Activated CD4-positive, alpha-beta T cell treated with anti-CD3 and anti-CD28 coated beads for 36 hours (primary cell): ENCODE measurements at places on chromosomes 5 and 9. TPM values are rescaled to one million over a fixed set of nuclear protein-coding genes. Genes with fewer than 3 reads are reported as not detected.

The C5 gene
- 2.3 TPM for total RNA-seq

The OGN gene
- total RNA-seq, result not detected

The CDC20B gene
- not detected for total RNA-seq

The UBAP2 gene
- total RNA-seq, result 50.8 TPM

The NPDC1 gene
- 21.0 TPM for total RNA-seq

DNA sequence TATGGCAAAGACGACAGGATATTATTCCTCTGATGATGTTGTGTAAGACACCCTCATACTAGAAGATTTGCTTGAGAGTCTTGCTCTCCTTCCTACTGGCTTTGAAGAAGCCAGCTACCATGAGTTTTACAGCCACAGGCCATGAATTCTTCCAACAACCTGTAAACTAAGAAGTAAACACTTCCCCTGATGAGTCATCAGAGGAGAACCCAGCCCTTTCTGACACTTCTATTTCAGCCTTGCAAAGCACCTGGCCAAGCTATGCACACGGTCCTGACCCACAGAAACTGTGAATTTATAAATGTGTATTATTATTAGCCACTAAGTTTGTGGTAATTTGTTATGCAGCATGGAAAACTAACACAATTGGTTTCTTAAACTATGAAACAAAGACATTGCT is 288.8 kb upstream of the ADAMTSL1 start:
- no peak overlapping the region for H3K4me3 ChIP-seq
- H3K4me1 ChIP-seq, result no peaks in the 10 kb centered on the region
- no peak for DNase-seq

DNA sequence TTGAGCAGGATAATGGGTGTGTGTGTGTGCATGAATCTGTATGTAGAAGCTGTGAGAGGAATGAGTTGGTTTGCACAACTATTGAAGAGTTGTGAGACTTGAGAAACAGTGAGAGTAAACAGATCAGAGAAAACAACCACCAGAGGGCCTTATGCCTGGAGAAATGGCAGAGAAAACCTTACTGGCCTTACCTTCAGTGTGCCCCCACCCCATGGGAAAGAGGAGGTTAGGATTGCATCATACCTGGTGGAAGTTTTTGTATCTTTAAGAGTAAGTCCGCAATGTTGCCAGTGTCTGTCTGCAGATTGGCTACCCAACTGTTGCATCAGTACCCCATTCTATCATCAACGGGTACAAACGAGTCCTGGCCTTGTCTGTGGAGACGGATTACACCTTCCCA is 1909.4 kb upstream of the WWC1 start:
- H3K36me3 ChIP-seq, result no peaks in the 10 kb centered on the region
- no peak for DNase-seq
- H3K27ac ChIP-seq, result no peak overlapping the region
- H3K4me1 ChIP-seq, result no peaks in the 10 kb centered on the region
- H3K4me3 ChIP-seq, result no peak overlapping the region

DNA sequence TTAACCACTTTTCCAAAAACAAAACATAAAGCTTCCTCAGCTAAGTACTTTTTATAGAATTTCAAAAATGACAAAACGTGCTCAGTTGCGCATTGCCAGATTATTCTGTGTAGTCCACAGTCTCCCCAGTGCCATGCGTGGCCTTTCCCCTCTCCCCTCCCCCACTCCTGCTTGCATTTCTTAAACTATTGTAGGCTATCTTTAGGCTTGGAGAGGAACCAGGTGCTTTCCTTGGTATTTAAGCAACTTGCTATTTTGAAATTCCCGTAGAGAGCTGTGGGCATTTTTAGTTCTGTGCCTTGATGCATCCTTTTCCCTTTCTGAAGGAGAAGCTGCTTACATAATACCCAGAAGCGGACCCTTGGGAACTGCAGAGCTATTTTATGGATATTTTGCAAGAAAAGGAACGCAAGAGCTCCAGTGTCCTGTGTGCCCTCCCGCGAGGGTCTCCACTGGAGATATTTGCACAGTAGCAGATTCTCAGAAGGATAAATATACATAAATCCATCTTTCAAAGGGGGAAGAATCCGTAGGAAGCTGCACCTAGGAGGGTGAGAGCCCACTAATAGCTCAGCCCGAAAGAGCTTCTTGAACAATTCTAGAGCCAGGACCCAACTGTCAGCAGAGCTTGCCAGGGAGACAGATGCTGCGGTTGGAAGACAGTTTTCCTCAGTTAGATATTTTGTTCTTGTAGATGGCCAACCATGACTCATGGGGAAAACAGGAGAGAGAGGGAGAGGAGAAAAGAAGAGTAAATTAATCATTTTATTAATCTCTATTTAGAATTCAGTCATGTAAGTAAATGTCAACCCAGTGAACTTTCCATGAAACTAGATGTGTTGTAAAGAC is 1298.3 kb upstream of the WWC1 start:
- H3K27ac ChIP-seq, result no peak overlapping the region
- no peaks in the 10 kb centered on the region for H3K4me1 ChIP-seq
- DNase-seq, result no peak
- no peaks in the 10 kb centered on the region for H3K27me3 ChIP-seq
- H3K36me3 ChIP-seq, result no peaks in the 10 kb centered on the region
- H3K4me3 ChIP-seq, result no peak overlapping the region

- H3K27ac ChIP-seq, result no peak overlapping the region
- H3K36me3 ChIP-seq, result no peaks in the 10 kb centered on the region
- no peak overlapping the region for H3K4me3 ChIP-seq
- peaks cover 5% of the 10 kb centered on the region for H3K27me3 ChIP-seq
- DNase-seq, result no peak
These were observed 24.1 kb downstream of the S1PR3 start for GRCh38 chr9:89015336-89015735.

- H3K27me3 ChIP-seq, result peaks cover 20% of the 10 kb centered on the region
- peaks cover 11% of the 10 kb centered on the region for H3K4me1 ChIP-seq
- no peaks in the 10 kb centered on the region for H3K36me3 ChIP-seq
- H3K27ac ChIP-seq, result no peak overlapping the region
- H3K4me3 ChIP-seq, result no peak overlapping the region
These were observed 73.8 kb upstream of the RAI14 start for GRCh38 chr5:34582371-34582770.

GRCh38 chr9:38309324-38310195 is 82.9 kb upstream of the ALDH1B1 start:
- no peak overlapping the region for H3K4me3 ChIP-seq
- no peak for DNase-seq
- H3K27ac ChIP-seq, result no peak overlapping the region
- peaks cover 8% of the 10 kb centered on the region for H3K27me3 ChIP-seq

- H3K4me1 ChIP-seq, result peaks cover 69% of the 10 kb centered on the region
- no peak overlapping the region for H3K4me3 ChIP-seq
- no peaks in the 10 kb centered on the region for H3K27me3 ChIP-seq
- peak overlapping the region; percentile 11 for H3K27ac ChIP-seq
- H3K36me3 ChIP-seq, result peaks cover 69% of the 10 kb centered on the region
These were observed 26.2 kb downstream of the RAD23B start for GRCh38 chr9:107309271-107309670.

- H3K27me3 ChIP-seq, result peaks cover 5% of the 10 kb centered on the region
- no peak for DNase-seq
- H3K27ac ChIP-seq, result no peak overlapping the region
- H3K4me3 ChIP-seq, result no peak overlapping the region
- H3K4me1 ChIP-seq, result no peaks in the 10 kb centered on the region
These were observed 38.9 kb upstream of the FOXB2 start for GRCh38 chr9:76980566-76980965.

The HSPB3 gene
- total RNA-seq, result not detected

DNA sequence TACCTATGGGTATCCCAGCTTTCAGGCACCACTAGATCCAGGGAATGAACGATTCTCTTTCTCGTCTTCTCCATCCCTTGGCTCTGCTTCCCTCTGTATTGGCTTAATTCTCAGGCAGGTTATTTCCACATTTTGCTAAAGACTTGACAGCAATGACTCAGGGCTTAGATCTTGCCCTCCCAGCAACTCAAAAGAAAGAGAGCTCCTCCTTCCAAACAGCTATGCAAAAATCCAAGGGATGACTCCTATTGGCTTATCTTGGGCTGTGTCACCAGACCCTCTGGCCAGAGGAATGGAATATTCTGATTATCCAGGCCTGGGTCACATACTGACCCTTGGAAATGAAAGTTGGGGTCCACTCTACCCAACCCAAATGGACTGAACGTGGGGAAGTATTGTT is 270.2 kb downstream of the NTRK2 start:
- H3K27me3 ChIP-seq, result peaks cover 3% of the 10 kb centered on the region
- no peak overlapping the region for H3K4me3 ChIP-seq
- H3K27ac ChIP-seq, result no peak overlapping the region
- H3K36me3 ChIP-seq, result no peaks in the 10 kb centered on the region

DNA sequence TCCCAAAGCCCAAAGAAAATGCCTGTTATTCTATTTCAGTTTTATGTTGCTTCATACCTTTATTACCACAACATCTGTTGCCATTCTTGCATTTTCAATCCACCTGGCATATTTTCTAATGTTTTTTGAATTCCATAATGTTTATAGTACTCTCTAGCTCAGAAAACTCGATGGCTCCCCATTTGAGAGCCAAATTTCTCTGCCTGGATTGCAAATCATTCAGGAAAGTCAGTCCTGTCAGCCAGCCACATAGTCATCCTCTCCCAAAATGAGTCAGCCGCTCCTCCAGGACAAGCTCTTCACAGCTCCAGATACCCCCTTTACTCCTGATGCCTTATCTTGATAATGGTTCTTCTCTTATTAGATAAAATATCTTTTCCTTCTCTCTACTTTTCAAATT is 78.2 kb upstream of the ADCY2 start:
- H3K27me3 ChIP-seq, result peaks cover 9% of the 10 kb centered on the region
- H3K27ac ChIP-seq, result no peak overlapping the region
- H3K4me3 ChIP-seq, result no peak overlapping the region
- H3K36me3 ChIP-seq, result no peaks in the 10 kb centered on the region

GRCh38 chr5:55645304-55645703 is 66.8 kb downstream of the SLC38A9 start:
- DNase-seq, result no peak
- no peak overlapping the region for H3K4me3 ChIP-seq
- peaks cover 9% of the 10 kb centered on the region for H3K36me3 ChIP-seq
- H3K27ac ChIP-seq, result no peak overlapping the region

DNA sequence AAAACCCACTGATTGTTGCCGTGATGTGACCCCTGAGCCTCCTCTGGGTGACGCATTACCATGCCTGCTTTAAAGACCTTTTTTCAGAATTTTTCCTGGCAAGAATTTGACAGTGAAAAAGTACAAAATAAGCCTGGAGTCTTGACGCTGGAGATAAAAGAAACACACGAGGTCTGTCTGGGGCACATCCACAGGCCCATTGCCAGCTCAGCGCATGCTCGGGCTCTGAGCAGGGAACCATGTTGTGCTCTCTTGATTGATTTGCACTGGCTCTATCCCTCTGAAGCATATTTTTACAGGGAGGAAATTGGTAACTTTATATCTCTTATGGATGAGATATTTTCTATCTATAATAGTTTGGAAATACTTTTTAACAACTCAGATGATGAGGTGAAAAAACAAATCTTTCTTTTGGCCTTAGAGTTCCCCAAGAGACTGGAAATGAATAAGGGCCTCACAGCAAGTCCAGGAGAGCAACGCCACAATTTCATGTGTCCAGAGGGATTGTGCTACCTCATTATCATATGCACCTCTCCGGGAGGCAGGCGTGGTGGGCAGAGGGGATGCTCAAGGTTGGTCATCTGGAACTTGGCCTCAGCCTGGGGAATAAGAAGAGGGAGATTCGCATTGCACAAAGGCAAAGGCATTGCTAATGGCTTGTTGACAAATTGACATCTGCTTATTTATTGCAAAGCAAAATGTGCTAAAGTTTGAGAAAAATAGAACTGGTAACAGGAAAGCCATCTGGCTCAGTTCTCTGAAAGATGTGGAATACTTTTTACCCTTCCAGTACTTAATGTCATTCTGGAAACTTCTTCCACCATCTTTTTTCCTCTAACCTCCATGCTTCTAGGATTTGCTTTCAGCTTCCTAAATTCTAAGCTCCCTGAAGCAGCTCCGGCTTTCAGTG is 183.8 kb downstream of the PJA2 start:
- H3K36me3 ChIP-seq, result no peaks in the 10 kb centered on the region
- H3K4me1 ChIP-seq, result no peaks in the 10 kb centered on the region
- H3K27ac ChIP-seq, result no peak overlapping the region
- no peak overlapping the region for H3K4me3 ChIP-seq
- H3K27me3 ChIP-seq, result no peaks in the 10 kb centered on the region

The SCGB3A2 gene
- not detected for total RNA-seq

DNA sequence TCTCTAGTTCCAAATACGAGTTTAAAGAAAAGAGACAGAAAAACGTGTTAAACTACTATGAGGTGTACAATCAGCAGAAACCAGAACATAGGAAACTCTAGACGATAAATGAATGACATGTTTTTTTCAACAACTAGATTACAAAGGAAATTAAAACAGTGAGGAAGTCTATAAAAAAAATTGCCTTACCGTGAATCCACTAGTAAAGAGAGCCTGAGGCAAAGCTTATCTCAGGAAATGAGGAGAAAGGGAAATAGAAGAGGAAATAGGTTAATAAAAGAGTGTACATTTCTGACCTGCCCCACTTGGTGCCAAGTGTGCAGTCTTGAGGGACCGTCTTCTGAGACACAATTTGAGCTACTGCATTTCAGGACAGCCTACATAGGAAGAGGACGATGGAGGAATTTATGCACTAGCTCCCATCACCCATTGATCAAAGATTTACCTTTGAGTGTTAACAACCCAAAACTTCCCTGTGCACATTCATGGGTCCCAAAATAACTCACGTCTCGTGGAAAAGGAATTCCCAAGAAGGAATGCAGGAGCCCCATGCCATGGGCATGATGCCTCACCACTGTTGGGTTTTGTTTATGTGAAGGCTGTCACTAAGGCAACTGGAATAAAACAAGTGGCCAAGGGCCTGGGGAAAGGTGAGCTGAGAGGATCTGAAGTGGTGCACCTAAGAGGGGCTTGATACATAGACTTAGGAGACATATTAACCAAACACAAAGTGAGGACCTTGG is 53.6 kb upstream of the SLC1A3 start:
- no peaks in the 10 kb centered on the region for H3K4me1 ChIP-seq
- H3K4me3 ChIP-seq, result no peak overlapping the region
- no peak overlapping the region for H3K27ac ChIP-seq
- no peaks in the 10 kb centered on the region for H3K36me3 ChIP-seq

The ERP44 gene
- total RNA-seq, result 12.4 TPM

The SEMA6A gene
- total RNA-seq, result not detected

The ORM2 gene
- total RNA-seq, result not detected

The SLC27A6 gene
- not detected for total RNA-seq

- no peak overlapping the region for H3K27ac ChIP-seq
- peaks cover 49% of the 10 kb centered on the region for H3K4me1 ChIP-seq
- no peak overlapping the region for H3K4me3 ChIP-seq
- H3K27me3 ChIP-seq, result no peaks in the 10 kb centered on the region
These were observed 62.6 kb downstream of the ANKRD55 start for GRCh38 chr5:56170557-56170956.

GRCh38 chr9:105142406-105143135 is 101.9 kb upstream of the SLC44A1 start:
- no peaks in the 10 kb centered on the region for H3K27me3 ChIP-seq
- H3K4me1 ChIP-seq, result peaks cover 14% of the 10 kb centered on the region
- no peaks in the 10 kb centered on the region for H3K36me3 ChIP-seq

- no peak overlapping the region for H3K4me3 ChIP-seq
- H3K27me3 ChIP-seq, result no peaks in the 10 kb centered on the region
- H3K36me3 ChIP-seq, result no peaks in the 10 kb centered on the region
- DNase-seq, result no peak
- H3K4me1 ChIP-seq, result no peaks in the 10 kb centered on the region
These were observed 325.1 kb upstream of the PRR16 start for GRCh38 chr5:120139039-120139438.
